ENCODE measurements at places on chromosomes 12 and 14.

DNA sequence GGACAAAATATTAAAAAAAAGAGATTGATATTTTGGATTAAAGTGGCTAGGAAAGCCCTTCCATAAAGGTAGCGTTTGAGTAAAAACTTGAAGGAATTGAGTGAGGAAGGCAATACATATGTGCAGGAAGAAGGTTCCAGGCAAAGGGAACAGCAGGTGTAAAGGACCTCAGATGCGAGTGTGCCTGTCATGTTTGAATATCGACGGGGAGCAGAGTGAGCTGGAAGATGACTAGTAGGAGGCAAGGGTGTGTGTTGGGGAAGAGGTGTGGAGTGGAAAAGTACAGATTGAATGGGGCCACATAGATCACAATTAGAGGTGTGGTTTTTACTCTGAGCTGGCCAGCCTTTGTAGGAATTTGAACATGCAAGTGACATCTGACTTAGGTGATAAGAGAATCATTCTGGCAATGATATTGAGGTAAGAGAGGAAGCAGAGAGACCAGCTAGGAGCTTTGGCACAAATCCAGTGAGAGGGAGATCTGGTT is 15.0 kb upstream of the FBXO33 start:
- no peak for DNase-seq

DNA sequence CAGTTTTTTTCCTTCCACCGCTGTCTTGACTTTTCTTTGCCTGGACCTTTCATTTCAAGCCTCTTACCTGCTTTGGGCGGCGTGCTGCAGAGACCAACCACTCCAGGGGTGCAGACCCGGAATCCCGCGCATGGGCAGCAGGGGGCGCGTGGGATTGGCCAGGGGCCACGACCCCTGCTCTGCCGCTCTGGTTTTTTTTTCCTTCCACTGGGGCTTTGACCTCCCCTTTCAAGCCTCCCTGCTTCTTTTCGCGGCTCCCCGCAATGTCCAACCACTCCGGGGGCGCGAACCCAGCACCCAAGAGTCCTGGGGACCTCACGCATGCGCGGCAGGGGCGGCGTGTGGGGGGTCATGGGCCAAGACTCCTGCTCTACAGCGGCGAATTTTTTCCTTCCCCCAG is 325.1 kb downstream of the ALG10 start:
- no peak for DNase-seq

DNA sequence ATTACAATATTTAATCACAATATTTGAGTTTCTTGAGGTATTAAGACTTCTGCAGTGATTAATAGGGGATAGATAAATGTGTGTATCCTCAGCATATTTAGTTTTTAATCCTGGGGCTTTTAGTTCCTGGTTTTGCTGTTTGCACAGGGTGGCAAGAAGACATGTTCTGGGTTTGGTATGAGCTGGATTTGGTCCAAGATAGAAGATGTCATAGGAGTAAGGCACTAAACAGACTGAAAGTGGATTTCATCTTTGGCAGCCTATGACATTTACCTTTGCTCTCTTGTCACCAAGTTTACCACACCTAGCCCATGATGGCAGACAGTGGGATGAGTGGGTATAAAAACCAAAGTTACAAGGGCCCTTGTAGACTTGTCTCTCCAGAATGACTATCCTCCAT is 168.2 kb downstream of the LRRK2 start:
- DNase-seq = no peak

DNA sequence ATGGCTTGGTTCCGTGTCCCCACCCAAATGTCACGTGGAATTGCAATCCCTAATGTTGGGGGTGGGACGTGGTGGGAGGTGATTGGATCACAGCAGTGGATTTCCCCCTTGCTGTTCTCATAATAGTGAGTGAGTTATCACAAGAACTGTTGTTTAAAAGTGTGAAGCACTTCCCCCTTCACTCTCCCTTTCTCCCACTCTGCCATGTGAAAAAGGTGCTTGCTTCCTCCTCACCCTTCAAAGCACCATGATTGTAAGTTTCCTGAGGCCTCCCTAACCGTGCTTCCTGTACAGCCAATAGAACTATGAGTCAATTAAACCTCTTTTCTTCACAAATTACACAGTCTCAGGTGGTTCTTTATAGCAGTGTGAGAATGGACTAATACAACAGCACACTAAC is 5.3 kb upstream of the CEP128 start:
- DNase-seq = no peak

GRCh38 chr12:66111605-66112004 is 18.9 kb downstream of the LLPH start:
- no peak for DNase-seq

DNA sequence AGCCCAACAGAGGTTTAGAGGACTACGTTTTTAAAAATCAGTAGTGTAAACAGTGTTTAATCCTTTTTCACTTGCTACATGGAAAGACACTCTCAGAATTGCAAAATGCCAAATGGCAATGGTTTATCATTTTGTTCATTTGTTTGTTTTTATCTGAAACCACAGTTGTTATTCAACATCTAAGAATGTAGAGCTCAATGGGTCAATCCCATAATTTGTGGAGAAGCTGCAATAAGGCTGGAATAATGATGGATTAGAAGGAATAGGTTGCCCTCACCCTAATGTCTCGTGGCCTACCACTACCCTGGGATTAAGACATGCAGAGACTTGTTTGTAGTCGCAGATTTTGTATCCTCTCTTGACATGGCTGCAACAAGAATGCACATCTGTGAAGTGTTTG is 115.7 kb downstream of the LLPH start:
- no peak for DNase-seq

- peak; percentile 86 for DNase-seq
These were observed 34.6 kb downstream of the SPRING1 start for GRCh38 chr12:116703214-116703795.

- no peak for DNase-seq
These were observed 20.4 kb downstream of the TMTC1 start for GRCh38 chr12:29763301-29763683.

GRCh38 chr14:38339696-38340095 is 83.8 kb upstream of the CLEC14A start:
- no peak for DNase-seq

- no peak for DNase-seq
These were observed 2.9 kb upstream of the CALM1 start for GRCh38 chr14:90393966-90394365.
